Activated CD8-positive, alpha-beta memory T cell treated with anti-CD3 and anti-CD28 coated beads, Interleukin-2, amount 10 ng/mL, durations not matched to agents 7 days and 5 days (primary cell): ENCODE measurements at places on chromosomes 7 and 10. TPM values are rescaled to one million over a fixed set of nuclear protein-coding genes. Genes with fewer than 3 reads are reported as not detected.

Gene RADIL
- not detected for total RNA-seq

Gene KCNIP2
- total RNA-seq: 1.6 TPM

Gene SEMA3A
- total RNA-seq: 0.82 TPM

DNA sequence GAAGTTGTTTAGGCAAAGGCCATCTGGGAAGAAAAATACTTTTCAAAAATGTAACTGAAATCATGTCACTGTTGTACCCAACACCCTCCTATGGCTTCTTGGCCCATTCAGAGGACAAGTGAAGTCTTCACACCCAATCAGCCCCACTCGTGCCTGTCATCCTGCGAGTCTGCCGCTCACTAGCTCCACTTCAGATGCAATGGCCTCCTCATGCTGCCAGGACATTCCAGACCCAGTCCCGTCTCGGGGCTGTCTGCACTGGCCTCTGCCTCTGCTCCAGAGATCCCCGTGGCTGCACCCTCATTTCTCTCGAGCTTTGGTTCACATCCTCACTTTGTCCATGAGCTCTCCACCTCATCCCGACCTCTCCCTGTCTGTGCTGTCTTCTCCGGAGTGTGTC, 227.1 kb downstream of the KCNMA1 start:
- no peak for DNase-seq

Gene GRID1
- not detected for total RNA-seq

Gene AKR1C1
- total RNA-seq: 0.12 TPM

DNA sequence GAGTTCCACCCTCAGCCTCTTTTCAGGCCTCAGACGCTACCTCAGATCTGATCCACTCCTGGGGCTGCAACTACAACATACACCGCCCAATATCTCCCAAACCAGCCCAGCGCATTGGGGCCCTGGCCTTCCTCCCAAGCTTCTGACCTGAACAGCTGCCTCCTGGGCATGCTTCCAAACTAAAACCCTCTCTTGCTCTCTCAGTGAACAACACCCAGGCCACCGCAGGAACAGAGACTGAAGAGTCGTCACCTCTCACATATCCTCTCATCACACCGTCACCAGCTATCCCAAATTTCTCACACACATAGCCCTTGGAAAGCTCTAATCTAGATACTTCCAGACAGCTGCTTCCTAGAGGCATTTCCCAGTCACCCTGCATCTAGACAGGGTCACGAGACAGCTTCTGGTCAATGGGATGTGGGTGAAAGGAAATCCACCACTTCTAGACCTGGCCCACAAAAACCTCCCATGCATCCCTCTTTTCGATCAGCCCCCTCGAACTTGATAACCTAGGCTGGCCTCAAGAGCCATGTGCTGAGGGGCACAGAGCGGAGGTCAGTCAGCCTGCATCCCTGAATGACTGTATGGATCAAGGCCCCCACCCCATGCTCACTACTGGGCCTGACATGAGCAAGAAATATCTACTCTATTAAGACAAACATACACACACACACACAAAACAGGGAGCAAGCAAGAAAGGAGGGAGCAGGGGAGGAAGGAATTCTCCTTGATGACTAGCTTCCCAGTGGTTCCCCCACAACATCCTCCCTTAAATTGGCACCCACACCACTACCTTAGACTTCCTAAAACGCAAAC, 1.8 kb downstream of the PARP12 start:
- no peak for DNase-seq

- DNase-seq: no peak
Observed at GRCh38 chr7:30780941-30781340, 9.7 kb downstream of the MINDY4 start.

Gene DENND2A
- total RNA-seq: not detected

- no peak for DNase-seq
Observed at GRCh38 chr10:69751214-69751613, 50.5 kb upstream of the COL13A1 start.

GRCh38 chr10:102283488-102283887, 38.2 kb downstream of the GBF1 start:
- DNase-seq: no peak

Gene REEP3
- 23.4 TPM for total RNA-seq

DNA sequence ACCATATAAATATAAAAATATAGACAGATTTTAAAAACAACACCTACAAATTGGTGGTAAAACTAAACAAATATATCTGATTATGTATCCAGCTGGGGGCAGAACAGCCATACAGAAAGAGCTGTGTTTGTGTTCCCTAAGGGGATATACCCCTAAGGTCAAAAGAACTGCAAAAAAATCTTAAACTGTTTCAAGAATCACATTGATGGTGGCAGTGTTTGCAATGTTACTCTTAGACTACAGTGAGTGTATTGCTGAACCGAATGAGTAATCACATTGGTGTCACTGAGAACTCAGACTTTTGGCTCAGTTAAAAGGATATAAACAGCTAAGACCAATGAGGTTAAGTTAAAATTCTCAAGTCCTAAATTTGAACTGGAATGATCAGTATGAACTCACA, 27.1 kb upstream of the PTPRN2 start:
- no peak for DNase-seq

Gene ANXA8
- total RNA-seq: 1.3 TPM

Gene SPDYE11
- total RNA-seq: not detected

Gene TMEM270
- not detected for total RNA-seq

DNA sequence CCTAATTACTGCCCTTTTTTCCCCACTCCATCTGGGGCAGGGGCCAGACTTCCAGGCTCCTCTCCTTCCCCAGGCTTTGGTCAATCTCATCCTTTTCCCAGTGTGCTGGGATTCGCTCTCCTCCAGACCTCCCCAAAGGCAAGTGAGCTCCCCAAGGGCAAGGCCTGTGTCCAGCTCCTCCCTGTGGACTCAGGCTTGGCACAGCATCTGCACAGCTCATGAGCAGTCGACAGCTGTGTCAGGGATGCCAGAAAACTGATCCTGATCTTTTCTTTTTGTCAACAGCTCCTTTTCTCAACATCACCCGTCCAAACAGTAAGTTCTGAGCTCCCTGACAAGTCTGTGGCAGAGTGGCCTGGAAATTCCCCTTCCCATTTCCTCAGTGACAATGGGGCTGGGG, 67.1 kb downstream of the C10orf120 start:
- no peak for DNase-seq

Gene BUD23
- 60.5 TPM for total RNA-seq

GRCh38 chr10:69051710-69052487, 36.0 kb upstream of the SRGN start:
- no peak for DNase-seq

DNA sequence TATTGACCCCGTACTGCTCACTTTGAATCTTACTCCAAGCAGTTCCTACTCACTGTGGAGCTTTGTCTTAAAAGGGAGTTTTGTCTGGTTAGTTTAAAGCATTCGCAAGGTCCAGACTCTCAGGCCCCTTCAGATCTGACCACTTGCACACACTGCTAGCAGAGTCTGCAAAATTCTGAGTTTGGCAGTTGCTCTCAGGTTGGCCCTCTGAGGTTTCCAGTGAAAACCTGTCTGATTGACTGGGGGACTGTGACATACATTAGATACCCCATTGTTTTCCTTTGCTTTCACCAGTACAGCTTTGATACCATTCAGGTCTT, 149.2 kb downstream of the XPNPEP1 start:
- no peak for DNase-seq

GRCh38 chr10:85045046-85045445, 716.7 kb downstream of the CCSER2 start:
- no peak for DNase-seq

Gene SRRM3
- not detected for total RNA-seq

Gene PKD2L1
- not detected for total RNA-seq

GRCh38 chr7:17781491-17782215, 158.6 kb downstream of the SNX13 start:
- DNase-seq: no peak

- DNase-seq: no peak
Observed at GRCh38 chr10:12396567-12396966, 47.2 kb downstream of the CAMK1D start.

Gene ASAH2
- 4.9 TPM for total RNA-seq

Gene BLNK
- total RNA-seq: not detected

DNA sequence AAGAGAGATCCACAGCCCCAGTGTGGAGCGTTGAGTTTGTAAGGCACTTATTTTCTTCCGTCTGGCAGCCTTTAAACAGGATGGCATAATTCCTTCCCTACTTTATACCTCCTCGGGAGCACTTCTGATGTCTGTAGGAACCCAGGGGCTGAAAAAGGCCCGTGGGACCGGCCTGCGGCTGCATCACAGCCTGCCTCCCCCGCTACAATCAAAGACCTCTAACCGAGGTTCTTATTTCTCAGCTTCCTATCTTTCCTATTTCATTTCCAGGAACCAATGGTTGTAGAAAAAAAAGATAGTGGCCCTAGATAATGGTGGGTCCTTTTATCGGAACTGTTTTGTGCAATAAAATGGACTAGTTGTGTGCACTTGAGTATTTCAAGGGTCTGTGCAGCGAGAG, 4.1 kb upstream of the CTBP2 start:
- no peak for DNase-seq

Gene KNDC1
- total RNA-seq: not detected

Gene RBP4
- not detected for total RNA-seq

Gene CCDC3
- 0.12 TPM for total RNA-seq

DNA sequence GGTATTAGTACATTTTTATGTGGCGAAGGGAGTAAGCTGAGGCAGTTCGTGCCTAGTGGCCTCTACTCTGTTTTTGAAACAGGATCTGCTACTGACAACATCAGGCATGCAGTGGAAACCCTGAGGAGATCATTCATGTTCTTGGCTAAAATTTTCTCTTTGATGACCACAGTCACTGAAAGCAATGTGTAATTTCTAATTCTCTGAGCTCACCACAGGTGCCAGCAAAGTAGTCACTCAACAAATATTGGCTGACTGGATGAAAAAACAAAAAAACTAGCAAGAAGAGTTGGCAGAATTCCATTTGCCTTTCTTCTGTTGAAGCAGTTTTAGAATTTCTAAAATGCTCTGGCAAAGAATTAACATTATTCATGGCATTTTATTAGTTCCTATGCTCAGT, 176.5 kb upstream of the KCTD7 start:
- no peak for DNase-seq

DNA sequence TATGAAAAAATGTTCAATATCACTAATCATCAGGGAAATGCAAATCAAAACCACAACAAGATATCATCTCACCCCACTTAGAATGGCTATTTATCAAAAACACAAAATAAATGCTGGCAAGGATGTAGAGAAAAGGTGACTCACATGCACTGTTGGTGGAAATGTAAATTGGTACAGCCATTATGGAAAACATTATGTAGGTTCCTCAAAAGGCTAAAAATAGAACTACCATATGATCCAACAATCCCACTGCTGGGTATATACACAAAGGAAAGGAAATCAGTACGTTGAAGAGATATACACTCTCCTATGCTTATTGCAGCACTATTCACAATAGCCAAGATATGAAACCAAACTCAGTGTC, 50.2 kb downstream of the CDK1 start:
- DNase-seq: no peak

Gene PNLIP
- total RNA-seq: not detected

DNA sequence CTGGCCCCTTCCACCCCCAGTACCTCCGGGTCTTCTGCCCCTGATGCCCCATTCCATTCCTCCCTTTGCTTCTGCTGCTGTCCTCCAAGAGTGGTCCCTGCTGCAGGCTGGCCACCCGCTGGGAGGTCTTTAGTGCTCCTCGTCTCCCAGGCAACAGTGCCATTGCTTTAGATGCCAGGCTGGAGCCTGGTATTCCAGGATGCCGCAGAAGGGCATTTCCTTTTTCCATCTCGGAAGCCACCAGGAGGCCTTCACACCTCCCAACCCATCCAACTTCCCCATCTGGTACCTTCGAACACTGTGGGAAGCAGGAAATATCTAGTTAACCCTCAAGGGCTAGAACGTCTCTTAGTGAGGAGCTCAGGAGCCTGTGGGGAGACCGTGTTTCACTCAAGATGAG, 92.9 kb upstream of the DUSP5 start:
- no peak for DNase-seq

GRCh38 chr10:72260976-72261783, 12.5 kb upstream of the DDIT4 start:
- peak; percentile 91 for DNase-seq

DNA sequence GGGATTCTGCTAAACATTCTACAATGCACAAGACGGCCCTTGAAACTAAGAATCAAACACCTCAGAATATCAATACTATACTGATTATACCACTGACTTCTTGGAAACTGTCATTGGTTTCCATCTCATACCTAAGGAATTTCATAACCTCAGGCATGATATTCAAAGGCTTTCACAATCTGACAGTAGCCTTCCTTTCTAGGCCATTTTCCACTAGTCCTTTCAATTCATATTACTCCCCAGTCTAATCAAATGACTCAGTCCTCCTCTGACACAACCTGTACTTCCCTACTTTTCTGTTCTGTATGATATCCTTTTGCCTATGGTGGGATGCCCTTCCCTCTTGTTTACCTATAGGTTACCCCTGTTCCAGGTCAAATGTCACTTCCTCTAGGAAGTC, 48.3 kb downstream of the CSTF2T start:
- DNase-seq: no peak

Gene FXYD4
- 0.37 TPM for total RNA-seq

Gene HTR5A
- total RNA-seq: not detected
